Activated naive CD8-positive, alpha-beta T cell treated with anti-CD3 and anti-CD28 coated beads, Interleukin-2, amount 50 U/mL, for 16 hours (primary cell): ENCODE measurements at places on chromosomes 4 and X.

GRCh38 chrX:114583646-114584374, at the start of gene HTR2C:
Gene HTR2C, plus strand, starts transcription at chrX:114584086. Its CDS starts 142,851 bp downstream, at chrX:114726937.
- no peak for DNase-seq

DNA sequence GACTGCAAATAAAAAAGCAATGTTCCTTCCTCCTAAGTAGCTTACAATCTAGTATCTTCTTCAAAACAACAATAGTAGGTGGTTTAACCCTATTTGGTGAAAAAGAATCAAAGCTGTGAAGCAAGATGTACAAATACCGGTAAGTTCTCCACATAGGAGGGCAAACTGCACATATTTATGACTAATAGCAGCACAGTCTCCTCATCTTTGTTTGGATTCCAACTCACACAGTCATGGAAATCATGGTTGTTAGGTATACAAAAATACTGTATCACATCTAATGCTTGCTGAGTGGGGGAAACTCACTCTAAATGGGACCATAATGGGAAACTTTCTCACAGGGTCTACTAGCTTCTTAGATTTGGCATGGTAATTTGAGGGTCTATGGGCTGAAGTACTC, 597.2 kb downstream of the INPP4B start:
- no peak for DNase-seq

GRCh38 chrX:13689741-13690211, 848 bp downstream of the RAB9A start:
- DNase-seq: no peak

DNA sequence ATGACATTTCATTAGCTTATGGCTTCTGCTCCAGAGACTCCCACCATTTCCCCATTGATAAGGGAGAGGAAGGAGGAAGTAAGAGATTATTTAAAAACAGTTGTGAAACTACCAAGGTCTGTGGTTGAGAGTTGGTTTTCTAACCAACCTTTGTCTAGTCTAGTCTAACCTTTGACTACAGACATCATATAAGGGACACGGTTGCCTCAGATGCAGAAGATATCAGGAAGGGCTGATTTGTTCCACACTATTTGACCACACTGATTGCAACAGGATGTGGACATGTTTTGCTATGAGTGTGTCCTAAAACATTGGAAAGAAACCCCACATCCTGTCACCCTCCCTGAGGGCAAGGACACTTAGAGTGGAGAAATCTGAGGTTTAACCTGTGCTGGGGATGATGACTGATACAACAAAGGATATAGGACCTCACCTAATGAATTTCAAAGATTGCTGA, 53.0 kb downstream of the COQ2 start:
- no peak for DNase-seq

DNA sequence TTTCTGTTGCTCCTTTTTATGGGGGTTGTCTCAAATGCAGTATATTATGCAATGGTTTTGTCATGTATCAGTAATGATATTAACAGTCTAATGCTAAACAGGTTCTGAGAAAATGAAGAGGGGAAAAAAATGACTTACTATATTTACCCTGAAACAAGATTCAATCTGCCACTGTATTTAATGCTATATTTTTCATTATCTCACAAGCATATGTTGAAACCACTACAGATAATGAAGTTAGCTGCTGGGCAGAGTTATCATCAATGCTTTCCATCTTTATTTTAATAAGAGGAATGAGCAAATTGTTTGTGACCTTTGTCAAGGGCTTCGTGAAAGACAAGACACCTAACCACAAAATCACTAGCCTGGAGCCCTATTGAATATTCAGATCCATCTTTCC, 32.6 kb upstream of the NAA11 start:
- DNase-seq: no peak

GRCh38 chr4:18103876-18104605, 82.5 kb upstream of the LCORL start:
- DNase-seq: no peak

GRCh38 chr4:54813674-54814073, 155.9 kb downstream of the KIT start:
- DNase-seq: no peak

DNA sequence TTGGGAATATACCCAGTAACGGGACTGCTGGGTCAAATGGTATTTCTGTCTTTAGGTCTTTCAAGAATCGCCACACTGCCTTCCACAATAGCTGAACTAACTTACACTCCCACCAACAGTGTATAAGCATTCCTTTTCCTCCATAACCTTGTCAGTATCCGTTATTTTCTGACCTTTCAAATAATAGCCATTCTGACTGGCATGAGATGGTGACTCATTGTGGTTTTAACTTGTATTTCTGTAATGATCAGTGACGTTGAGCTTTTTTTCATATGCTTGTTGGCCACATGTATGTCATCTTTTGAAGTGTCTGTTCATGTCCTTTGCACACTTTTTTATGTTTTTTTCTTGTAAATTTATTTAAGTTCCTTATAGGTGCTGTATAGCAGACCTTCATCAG, 81.2 kb downstream of the ADAM29 start:
- DNase-seq: no peak

DNA sequence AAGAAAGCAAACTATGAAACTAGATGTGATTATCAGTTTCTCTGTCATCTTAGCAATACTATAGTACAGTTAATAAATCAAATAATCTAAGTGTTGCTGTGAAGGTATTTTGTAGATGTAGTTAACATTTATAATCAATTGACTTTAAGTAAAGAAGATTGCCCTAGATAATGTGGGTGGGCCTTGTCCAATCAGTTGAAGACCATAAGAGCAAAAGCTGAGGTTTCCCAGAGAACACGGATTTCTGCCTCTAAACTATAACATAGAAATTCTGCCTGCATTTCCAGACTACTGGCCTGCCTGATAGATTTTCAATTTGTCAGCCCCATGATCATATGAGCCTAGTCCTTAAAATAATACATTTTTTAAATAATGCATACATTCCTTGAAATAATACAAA, 222.9 kb downstream of the PCDH18 start:
- no peak for DNase-seq

DNA sequence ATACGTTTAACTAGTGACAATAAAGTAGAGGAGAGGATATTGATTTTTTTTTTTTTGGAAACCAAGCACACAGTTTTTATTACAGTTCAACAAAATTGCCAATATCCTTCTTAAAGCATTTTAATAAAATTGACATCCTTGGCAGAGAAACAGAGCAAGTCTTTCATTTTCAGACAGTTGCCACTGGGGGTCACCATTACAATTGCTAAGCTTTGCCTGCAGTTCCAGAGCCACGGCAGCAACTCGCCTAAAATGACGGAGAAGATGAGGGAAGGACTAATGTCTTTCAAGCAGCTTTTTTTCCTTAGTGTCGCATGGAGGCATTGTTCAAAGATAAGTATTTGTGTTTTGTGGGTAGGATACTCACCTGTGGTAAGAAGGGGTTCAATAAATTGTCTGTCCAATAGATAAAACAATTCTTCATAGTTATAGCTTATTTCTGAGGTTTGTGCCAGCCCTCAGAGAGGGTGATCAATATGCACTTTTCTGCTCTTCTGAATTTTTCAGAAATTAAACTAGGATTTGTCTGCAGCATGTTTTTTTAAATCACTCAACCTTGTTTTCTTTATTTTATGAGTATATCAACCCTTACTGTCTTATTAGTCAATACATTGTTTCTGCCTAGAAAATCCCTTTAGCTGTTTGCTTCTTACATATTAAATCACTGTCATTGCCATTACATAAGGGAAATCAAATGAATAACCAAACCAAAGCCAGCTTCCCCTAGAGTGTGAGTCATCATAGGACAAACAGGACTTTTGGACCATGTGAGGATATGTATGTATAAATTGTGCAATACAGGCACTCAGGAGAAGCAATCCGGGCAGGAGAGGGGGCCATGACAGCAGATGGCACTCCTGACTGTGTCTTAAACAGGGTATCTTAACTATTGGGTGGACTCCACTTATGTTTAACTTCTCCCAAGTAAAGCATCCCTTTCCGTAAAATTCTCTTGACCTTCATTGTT, 508.1 kb upstream of the ARX start:
- DNase-seq: no peak

DNA sequence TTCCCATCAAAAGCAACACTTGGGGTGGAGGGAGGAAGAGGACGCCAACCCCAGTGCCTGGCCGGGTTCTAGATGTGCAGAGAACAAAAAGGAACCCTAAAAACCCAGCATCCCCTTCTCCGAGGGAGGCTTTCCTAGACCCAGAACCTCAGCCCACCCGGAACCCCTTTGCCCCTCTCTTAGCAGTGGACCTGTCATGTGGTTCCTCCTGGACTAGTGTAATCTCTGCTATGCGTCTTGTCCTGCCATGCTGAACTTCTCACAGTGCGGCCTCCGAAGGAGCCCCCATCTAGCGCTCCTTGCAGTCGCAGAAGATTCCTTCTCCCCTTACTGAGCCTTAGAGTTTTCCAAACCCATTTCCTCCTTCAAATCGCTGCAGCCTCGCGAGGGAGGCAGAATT, 1.1 kb upstream of the PRRG3 start:
- DNase-seq: no peak

- no peak for DNase-seq
Measured at GRCh38 chrX:39327705-39328104, 526.4 kb downstream of the MID1IP1 start.

- DNase-seq: no peak
Measured at GRCh38 chr4:99716996-99717395, 59.4 kb upstream of the C4orf54 start.

DNA sequence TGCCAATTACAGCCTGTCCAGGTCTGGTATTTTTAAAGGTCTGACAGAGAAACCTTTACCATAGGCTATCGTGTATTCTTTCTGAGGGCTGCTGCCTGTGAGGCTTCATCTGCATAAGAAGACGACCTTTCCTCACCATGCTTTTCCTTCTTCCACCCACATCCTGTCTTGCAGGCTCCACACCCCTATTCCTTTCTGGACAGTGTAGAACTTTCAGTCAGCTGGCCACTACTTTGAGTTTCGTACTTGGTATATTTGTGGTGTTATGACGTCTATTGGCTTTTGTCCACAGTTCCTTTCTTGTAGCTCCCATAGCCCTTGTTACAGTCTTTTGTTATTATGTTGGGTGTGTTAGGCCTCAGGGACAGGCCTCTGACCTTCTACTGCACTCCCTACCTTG, 311.4 kb downstream of the RAPGEF2 start:
- no peak for DNase-seq

GRCh38 chr4:56240554-56241174, 146.6 kb downstream of the AASDH start:
- no peak for DNase-seq
